ENCODE measurements at places on chromosomes 3 and 15. TPM values are rescaled to one million over a fixed set of nuclear protein-coding genes. Genes with fewer than 3 reads are reported as not detected.

DNA sequence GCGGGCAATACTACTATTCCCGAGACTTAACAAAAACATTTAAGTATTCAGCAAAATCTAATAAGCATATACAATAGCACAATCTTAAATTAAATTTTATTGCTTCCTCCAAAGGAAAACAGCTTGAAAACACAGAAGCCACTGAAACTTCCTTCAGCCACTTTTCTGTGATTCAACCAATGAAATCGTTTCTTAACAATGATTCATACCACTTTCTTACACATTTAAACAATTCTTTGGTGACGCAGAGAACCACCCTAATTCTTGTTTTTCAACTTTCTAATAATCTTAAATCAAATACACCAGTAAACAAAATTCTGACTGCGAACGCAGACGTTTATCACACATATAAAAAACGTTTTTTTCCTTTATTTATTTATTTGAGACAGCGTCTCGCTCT, 4.1 kb downstream of the TJP1 start:
- DNase-seq: no peak

The FAM81A gene
- 19.4 TPM for total RNA-seq

DNA sequence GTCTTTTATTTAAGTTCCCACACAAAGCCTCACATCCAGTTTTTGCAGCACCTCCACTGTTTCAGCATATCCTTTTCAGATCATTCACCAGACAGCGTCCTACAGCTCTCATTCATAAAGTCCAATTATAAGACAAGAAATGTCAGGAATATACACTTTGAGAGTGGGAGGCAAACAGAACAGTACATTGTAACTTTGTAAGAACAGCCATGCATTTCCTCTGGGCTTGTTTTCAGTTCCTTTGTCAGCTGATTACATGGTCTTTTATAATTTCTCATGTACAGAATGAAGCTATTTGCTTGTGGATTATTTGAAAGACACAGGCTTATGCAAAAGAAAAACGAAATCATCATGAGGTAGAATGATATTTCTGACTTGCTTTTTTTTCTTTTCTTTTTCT, 85.7 kb downstream of the SOX2 start:
- DNase-seq: no peak

DNA sequence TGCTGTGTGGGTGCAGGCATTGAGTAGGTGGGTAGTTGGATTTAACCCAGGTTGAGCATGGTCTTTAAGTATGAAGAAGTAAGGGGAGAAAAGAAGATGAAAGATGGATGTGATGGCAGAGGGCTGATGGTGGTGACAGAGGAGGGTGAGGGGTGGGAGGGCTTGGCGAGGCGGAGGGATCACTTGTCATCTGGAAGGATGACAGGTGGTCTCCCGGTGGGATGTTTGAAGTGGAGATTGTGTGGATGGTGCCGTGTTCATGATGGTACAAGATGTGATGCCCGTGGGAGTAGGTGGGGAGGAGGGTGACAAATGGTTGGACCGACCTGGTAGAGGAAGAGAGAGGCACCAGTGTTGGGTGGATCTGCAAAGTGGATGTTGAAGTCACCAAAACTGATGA, 208.8 kb downstream of the RPLP1 start:
- no peak for DNase-seq

DNA sequence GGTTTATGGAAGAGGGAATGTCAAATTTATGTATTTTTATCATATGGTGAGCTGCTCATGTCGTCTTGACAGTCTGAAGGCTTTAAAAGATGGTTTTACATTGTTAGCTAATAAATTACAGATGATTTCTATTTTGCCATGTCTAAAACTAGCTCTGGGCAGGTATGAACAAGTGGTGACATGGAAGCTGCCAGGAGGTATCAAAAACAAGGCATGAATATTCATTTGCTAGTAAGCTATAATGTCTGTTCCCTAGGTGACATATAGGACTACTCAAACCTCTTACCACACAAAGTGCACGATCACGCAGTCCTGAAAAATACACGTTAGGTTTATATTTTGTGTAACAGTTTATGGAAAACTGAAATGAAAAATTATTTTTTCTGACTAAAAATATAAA, 34.8 kb downstream of the ST3GAL6 start:
- DNase-seq: no peak

DNA sequence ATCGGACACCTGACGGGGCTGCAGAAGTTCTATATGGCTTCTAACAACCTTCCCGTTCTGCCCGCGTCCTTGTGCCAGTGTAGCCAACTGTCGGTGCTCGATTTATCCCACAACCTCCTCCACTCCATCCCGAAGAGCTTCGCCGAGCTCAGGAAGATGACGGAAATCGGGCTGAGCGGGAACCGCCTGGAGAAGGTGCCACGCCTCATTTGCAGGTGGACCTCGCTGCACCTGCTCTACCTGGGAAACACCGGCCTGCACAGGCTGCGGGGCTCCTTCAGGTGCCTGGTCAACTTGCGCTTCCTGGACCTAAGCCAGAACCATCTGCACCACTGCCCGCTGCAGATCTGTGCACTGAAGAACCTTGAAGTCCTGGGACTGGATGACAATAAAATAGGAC, 9.8 kb upstream of the LRRC34 start:
- no peak for DNase-seq

GRCh38 chr3:24505691-24506550, 11.3 kb upstream of the THRB start:
- DNase-seq: no peak

The SLC15A2 gene
- 24.2 TPM for total RNA-seq

The BRK1 gene
- 139 TPM for total RNA-seq

DNA sequence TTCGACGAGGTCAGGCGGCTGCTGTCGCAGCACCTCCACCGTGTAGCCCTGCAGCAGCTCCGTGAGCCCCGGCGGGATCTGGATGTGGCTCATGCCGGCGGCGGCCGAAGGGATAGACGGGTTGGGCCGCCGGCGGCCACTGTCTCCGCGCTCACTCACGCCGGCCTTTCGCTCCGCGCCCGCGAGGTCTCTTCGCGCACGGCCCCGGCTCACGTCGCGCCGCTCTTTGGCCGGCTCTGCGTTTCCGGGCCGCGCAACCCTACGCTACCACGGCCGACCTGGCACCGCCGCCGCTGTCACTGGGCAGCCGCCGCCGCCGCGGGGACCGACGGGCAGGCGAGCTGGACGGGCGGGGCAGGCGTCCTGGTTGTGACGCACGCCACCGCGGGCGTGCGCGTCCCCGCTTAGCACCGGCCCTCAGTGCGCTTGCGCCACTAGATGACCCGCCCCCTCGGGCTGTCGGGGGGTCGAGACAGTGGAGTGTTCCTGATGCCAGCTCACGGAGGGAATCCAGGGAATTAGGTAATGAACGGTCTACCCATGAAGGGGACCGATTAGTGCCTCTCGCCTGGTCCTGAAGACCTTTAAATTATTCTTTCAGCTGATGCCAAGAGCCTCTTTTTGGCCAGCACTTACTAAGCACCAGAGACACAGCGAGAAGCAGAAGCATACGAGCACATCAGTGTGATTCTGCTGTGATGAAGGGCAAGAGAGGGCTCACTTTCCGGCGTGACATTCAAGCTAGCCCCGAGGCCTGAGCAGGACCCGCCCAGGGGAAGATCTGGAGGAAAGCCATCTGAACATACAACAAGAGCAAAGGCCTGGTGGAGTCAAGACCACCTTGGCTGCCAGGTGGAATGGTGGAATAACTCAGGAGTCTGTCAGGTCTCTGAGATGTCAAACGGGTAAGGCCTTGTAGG, at the start of gene PRKAR2A:
TSS of gene PRKAR2A (minus strand) at position 371 of the 920 bp plus-strand sequence. CDS start at position 93, 278 bp downstream.
- peak; percentile 97 for DNase-seq

The ACKR4 gene
- total RNA-seq: 1.8 TPM

DNA sequence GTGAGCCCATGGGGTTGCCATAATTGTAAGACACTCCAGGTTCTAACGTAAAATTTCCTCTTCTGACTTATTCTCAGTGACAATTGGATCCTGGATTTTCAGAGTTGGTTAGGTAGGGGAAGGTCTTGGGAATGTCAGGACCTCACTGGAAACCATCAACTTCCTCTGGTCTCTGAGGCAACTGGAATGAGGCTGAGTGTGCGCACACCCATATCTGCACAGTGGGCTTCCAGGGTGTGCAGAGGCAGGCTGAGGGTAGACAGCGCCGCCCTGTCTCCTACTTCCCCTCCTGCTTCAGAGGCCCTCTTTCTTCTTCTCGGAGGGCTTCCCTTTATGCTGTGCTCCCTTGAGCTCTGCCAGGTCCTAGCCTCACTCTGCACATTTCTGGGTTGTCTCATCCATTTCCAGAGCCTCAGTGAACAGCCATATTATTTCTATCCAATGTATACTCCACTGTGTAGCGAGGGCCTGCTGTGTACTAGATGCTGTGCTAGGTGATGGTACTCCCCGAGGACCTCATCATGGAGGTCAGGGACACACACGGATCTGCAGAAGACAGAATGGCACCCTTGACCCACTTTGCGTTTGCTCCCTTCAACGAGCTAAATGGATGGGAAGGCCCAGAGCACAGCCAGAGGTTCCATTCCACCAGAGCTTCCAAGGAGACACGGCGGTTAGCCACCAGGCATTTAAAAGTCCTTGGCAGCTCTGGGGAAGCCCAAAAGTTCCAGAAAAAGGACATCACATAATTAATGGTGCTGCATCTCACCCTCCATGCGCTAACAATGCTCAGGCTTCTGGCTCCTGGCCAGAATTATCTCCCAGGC, 18.3 kb downstream of the ACAA1 start:
- DNase-seq: no peak

DNA sequence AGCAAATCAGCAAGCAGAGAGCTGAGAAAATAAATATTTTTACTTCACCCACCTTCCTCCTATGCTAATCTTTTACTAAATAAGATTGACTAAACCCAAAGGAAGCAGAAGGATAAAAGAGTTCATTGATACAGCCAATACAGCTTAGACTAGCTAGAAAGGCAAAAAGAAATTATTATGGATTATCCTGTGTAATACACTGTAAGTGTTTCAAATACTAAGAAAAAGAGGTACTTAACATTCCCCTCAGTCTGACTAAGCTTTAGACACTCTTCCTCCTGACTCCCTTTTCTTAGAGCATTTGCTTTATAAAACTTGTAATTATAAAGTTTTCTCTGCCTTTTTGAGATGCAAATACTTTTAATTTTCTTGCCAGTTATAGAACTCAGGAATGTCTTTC, 848.9 kb upstream of the CADM2 start:
- no peak for DNase-seq

DNA sequence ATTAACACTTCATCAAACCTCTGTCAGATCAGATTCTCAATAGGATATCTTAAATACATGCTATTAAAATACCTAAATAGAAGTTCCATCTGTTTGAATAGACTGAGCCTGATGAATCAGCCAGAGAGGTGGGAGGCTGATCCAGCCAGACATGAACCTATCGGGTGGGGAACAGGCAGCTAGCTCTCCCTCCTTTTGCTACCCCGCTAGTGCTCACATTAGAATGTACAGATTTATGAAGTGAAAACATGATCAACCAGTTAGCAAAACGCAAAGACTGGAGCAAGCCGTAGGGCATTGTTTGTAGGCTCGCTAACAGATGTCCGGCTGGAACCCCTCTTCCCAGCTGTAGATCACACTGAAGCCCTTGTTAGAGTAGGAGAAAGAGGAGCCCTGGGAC, 54.4 kb downstream of the GTF2E1 start:
- DNase-seq: no peak

The EXOG gene
- 13.3 TPM for total RNA-seq

- no peak for DNase-seq
These were observed 205.8 kb upstream of the IL12A start for GRCh38 chr3:159782724-159783421.

- peak; percentile 72 for DNase-seq
These were observed 960 bp upstream of the KLF13 start for GRCh38 chr15:31325595-31326155.

DNA sequence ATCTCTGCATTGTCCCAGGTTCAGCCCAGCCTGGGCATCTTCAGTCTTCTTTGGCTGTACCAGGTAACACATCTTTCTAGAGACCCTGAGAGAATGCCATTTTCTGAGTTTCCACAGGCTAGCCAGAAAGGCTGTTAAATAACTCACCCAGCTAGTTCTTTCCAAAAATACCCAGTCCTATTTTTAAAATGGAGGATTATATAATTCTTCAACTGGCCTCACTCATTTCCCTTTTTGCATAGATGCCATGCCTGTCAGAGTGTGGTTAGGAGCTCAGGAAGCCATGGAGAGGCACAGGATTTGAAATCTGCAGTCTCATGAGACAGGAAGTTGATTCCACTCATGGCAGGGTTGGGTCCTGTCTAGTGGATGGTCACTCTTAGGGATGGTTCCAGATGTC, 39.8 kb downstream of the CEMIP start:
- no peak for DNase-seq

DNA sequence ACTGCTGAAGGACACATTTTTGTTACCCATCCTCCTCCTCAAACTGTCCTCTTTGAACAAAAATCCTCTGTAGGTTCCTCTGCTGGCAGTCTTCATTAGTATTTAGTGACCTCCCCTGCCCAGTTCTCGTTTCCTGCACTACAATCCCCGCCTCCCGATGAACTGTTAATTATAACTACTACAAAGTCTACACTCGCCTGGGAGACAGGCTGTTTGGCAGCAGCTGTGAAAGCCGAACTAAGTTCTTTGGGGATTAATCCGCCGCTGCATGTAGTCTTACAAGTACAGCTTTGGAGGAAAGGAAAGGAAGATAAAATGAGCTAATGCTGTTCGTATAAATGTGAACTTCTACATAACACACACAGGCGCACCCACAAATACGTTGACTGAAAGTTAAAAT, 160.0 kb upstream of the WNT5A start:
- peak; percentile 33 for DNase-seq

The HDC gene
- total RNA-seq: 1.3 TPM

The FBN1 gene
- total RNA-seq: 189 TPM

GRCh38 chr3:35413483-35413882, 225.8 kb upstream of the ARPP21 start:
- no peak for DNase-seq

- no peak for DNase-seq
These were observed 37.5 kb upstream of the FSIP1 start for GRCh38 chr15:39820050-39820602.

GRCh38 chr15:74913041-74913440, 6.4 kb upstream of the FAM219B start:
- no peak for DNase-seq

The GOLGA8J gene
- total RNA-seq: 0.40 TPM

The RBM6 gene
- 115 TPM for total RNA-seq

The PRR20G gene
- not detected for total RNA-seq

All from spinal cord (tissue), 10 donors.